Spinal cord (tissue), 10 donors: ENCODE measurements at places on chromosomes 7 and 10. TPM values are rescaled to one million over a fixed set of nuclear protein-coding genes. Genes with fewer than 3 reads are reported as not detected.
A peak's percentile ranks its signal among the peaks of the same experiment; 100 is the strongest.

- H3K36me3 ChIP-seq = peaks cover 30% of the 10 kb centered on the region
- no peak for DNase-seq
- H3K27ac ChIP-seq = no peak overlapping the region
- no peak overlapping the region for H3K4me3 ChIP-seq
Observed at GRCh38 chr7:75621124-75621523, 117.6 kb downstream of the HIP1 start.

The WEE2 gene
- polyA plus RNA-seq = 0.53 TPM

- H3K36me3 ChIP-seq = no peaks in the 10 kb centered on the region
- H3K27me3 ChIP-seq = no peaks in the 10 kb centered on the region
- H3K4me1 ChIP-seq = no peaks in the 10 kb centered on the region
- peak; percentile 10 for DNase-seq
- H3K27ac ChIP-seq = no peak overlapping the region
Observed at GRCh38 chr7:14717816-14718215, 184.7 kb downstream of the DGKB start.

DNA sequence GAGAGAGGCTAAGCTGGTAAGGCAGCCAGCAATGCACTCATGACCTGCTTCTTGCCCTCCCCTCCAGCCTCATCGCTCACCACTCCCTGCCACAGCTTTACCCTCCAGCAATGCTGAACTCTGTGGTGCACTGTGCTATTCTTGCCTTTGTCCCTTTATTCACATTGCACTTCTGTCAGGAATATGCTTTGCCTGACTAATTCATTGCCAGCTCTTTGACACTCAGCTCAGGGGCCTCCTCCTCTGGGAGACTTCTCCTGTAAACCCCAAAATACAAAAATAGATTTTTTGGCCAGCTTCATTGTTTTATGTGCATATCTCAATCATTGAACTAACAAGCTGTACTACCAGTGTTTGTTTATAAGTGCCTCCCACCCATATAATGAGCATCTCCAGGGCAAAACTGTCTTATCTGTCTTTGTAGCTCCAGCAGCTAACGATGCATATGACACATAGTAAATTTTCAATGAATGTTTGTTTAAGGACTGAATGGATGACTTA is 8.2 kb downstream of the CNNM1 start:
- no peak overlapping the region for H3K27ac ChIP-seq
- no peaks in the 10 kb centered on the region for H3K36me3 ChIP-seq
- H3K27me3 ChIP-seq = no peaks in the 10 kb centered on the region
- H3K4me3 ChIP-seq = no peak overlapping the region
- DNase-seq = peak; percentile 5

DNA sequence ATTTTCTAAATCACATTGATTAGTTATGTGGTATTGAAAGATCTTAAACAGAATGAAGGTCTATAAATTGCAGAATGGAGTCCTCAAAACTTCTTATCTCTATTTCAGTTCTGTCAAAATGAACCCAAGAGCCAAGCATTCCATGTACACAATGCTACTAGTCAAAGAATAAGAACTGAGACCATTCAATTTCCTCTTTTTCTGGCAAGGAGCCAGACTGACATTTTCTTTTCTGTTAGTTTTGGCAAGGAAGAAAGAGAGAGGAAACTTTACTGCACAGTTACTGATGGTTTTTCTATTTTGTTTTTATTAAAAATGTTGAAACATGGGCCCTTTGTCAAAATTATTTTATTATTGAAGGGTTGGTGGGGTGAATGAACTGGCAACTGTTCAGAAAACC is 181.8 kb upstream of the FERD3L start:
- peak; percentile 13 for DNase-seq
- no peak overlapping the region for H3K27ac ChIP-seq
- no peak overlapping the region for H3K4me3 ChIP-seq
- no peaks in the 10 kb centered on the region for H3K4me1 ChIP-seq

The BTBD16 gene
- polyA plus RNA-seq = 2.5 TPM

GRCh38 chr10:122733443-122733842 is 33.8 kb upstream of the C10orf120 start:
- no peak overlapping the region for H3K4me3 ChIP-seq
- DNase-seq = no peak
- no peak overlapping the region for H3K27ac ChIP-seq
- no peaks in the 10 kb centered on the region for H3K36me3 ChIP-seq

The WASL gene
- 36.1 TPM for polyA plus RNA-seq

The SLC26A4 gene
- polyA plus RNA-seq = 0.77 TPM

GRCh38 chr7:121020989-121021969 is 32.8 kb downstream of the CPED1 start:
- no peak overlapping the region for H3K4me3 ChIP-seq
- DNase-seq = no peak
- no peaks in the 10 kb centered on the region for H3K36me3 ChIP-seq
- H3K27me3 ChIP-seq = no peaks in the 10 kb centered on the region
- H3K4me1 ChIP-seq = no peaks in the 10 kb centered on the region
- H3K27ac ChIP-seq = no peak overlapping the region

- no peaks in the 10 kb centered on the region for H3K27me3 ChIP-seq
- no peak for DNase-seq
- H3K4me1 ChIP-seq = peaks cover 57% of the 10 kb centered on the region
- H3K4me3 ChIP-seq = peak overlapping the region; percentile 36
Observed at GRCh38 chr10:78974617-78975317, 94.0 kb upstream of the ZMIZ1 start.

GRCh38 chr7:19390795-19391194 is 245.6 kb upstream of the FERD3L start:
- H3K4me3 ChIP-seq = no peak overlapping the region
- H3K27ac ChIP-seq = no peak overlapping the region
- H3K36me3 ChIP-seq = no peaks in the 10 kb centered on the region
- no peaks in the 10 kb centered on the region for H3K4me1 ChIP-seq
- H3K27me3 ChIP-seq = no peaks in the 10 kb centered on the region
- DNase-seq = no peak

DNA sequence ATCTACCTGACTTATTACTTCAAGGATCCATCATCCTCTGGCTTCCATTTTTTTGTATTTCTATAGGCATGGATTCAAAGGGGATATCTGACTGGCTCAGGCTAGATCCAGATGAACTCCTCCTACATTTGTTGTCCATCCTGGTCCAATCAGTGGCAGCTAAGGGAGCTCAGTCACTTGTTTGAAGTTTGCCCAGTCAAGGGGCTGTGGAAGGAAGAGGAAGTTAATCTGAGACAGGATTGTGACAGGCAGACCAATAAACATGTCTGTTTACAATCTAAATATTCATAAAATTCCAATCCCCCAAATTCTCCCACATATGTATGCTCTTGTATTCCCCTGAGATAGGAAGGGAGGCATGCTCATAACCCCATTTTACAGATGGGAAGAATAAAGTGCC is 48.7 kb downstream of the CAV1 start:
- no peaks in the 10 kb centered on the region for H3K4me1 ChIP-seq
- no peak for DNase-seq
- H3K27me3 ChIP-seq = no peaks in the 10 kb centered on the region
- no peak overlapping the region for H3K27ac ChIP-seq

The RAB19 gene
- not detected for polyA plus RNA-seq

The LRRC18 gene
- polyA plus RNA-seq = 1.0 TPM

The TBX20 gene
- polyA plus RNA-seq = not detected

DNA sequence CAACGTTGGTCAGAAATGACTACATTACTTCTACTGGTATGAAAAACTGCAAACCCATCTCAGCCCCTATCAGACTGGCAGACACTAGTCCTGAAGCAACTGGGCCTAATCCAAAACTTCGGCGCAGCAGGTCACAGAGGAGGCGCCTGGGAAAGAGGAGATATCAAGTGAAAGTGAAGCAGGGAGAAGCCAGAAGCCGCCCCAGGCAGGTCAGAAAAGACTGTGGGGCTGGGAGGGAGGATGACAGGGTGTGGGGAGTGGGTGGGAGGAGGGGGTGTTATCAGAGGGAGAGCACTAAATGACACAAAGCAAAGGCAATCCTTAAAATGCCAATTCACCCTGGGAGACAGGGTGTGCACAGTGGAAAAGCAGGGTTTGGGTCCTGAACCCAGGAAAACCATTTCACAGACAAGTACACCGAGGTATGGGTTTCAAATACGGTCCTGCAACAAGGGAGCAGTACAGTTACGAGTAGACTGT is 731 bp downstream of the CHCHD3 start:
- H3K27me3 ChIP-seq = no peaks in the 10 kb centered on the region
- DNase-seq = no peak
- H3K4me3 ChIP-seq = peak overlapping the region; percentile 79
- H3K27ac ChIP-seq = no peak overlapping the region
- no peaks in the 10 kb centered on the region for H3K36me3 ChIP-seq

- H3K4me1 ChIP-seq = no peaks in the 10 kb centered on the region
- H3K4me3 ChIP-seq = no peak overlapping the region
- no peaks in the 10 kb centered on the region for H3K27me3 ChIP-seq
Observed at GRCh38 chr7:121428855-121429489, 32.9 kb upstream of the FAM3C start.

The FAM221A gene
- polyA plus RNA-seq = 19.9 TPM

The CYP3A4 gene
- 0.40 TPM for polyA plus RNA-seq

DNA sequence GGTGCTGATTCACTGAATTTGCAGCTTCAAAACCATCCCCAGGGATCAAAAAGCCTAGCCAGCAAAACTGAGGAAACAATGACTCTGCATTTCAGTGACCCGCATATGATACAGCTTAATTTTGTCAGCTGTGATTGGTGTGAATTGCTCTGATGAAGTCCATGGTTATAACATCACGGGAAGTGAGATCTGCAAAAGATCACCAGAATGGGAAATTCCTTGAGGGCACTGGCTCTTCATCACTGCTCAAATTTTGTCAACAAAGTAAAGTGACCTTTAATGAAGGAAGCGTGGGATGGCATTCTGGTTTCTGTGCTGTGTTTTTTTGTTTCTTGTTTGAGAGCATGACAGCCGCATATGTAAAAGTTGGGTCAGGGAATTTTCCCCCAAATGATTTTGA is 745.9 kb downstream of the GATA3 start:
- no peaks in the 10 kb centered on the region for H3K27me3 ChIP-seq
- H3K27ac ChIP-seq = no peak overlapping the region
- DNase-seq = no peak
- H3K4me1 ChIP-seq = no peaks in the 10 kb centered on the region
- no peaks in the 10 kb centered on the region for H3K36me3 ChIP-seq

DNA sequence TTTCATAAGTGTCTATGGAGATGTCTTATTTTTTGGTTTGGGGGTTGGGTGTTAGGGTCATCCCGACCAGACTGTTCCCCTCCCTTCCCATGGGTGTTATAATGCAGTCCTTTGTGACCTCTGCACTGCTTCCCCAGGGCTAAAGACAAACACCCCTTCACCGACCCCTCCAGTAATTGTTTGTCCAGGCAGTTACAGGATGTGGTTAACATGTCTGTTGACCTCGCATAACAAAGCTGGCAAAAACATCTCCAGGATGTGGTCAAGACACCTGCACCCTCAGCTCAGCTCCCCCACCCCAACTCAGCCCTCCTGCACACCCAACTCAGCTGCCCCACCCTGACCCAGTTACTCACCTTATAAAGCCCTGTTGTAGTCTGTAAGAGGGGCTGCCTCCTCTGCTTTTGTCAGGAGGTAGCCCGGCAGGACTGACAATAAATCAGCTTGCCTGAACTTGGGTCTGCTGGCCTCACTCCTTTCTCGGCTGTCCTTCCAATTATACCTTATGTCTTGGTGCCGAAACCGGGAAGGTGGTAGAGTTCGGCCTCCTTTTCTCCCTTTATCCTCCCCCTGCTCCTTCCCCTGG is 102.2 kb downstream of the ZNF92 start:
- no peaks in the 10 kb centered on the region for H3K27me3 ChIP-seq
- no peaks in the 10 kb centered on the region for H3K4me1 ChIP-seq
- no peaks in the 10 kb centered on the region for H3K36me3 ChIP-seq

GRCh38 chr10:121981346-121981745 is 6.3 kb upstream of the NSMCE4A start:
- H3K27me3 ChIP-seq = no peaks in the 10 kb centered on the region
- H3K4me1 ChIP-seq = no peaks in the 10 kb centered on the region
- H3K27ac ChIP-seq = no peak overlapping the region
- no peak for DNase-seq
- H3K4me3 ChIP-seq = no peak overlapping the region

DNA sequence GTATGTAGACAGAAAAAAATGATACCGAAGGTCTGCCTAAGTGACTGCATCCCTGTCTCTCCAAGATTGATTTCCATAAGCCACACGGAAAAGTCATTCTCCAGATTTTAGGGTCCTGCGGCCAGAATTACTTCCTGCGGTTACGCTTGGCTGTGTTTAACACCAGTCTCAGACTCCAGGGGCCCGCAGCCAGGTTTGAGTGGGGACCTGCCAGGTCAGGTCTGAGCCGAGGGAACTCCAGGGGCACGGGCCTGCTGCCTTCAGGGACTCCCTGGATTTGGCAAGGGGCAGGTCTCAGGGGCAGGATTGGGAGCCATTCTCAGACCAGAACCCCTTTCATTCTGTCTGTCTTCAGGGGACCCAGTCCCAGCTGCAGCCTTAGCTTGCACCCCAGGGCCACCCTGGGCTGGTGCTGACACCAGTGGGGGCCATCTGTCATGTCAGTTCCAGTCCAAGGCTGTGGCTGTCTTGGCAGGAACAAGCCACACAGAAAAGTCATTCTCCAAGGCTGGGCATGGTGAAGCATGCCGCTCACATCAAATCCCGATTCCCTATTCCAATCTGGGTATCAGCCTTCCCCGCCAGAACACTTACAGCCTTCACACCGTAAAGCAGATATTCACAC is 39.0 kb downstream of the TMEM120A start:
- no peak for DNase-seq
- no peak overlapping the region for H3K27ac ChIP-seq
- peaks cover 52% of the 10 kb centered on the region for H3K36me3 ChIP-seq
- H3K4me3 ChIP-seq = no peak overlapping the region
- no peaks in the 10 kb centered on the region for H3K27me3 ChIP-seq

DNA sequence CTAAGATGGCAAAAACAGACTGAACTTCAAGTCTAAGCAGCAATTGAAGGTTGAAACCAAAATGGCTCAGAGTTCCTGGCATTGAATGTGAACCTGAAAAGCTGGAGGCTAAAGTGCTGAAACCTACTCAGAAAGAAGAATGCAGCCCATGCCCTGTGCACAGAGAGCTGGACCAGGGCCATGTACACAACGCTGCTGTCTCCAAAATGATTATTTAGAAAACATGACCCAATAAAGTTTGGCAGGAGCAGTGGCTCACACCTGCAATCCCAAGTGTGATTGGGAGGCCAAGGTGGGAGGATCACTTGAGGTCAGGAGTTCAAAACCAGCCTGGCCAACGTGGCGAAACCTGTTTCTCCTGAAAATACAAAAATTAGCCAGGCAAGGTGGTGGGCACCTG is 158.9 kb downstream of the AKR1D1 start:
- no peak for DNase-seq
- no peaks in the 10 kb centered on the region for H3K4me1 ChIP-seq
- H3K36me3 ChIP-seq = no peaks in the 10 kb centered on the region
- no peaks in the 10 kb centered on the region for H3K27me3 ChIP-seq
- no peak overlapping the region for H3K4me3 ChIP-seq
